ENCODE measurements at places on chromosomes 1 and 21.

- peak; percentile 29 for DNase-seq
Observed at GRCh38 chr1:119266386-119266785, 102.2 kb upstream of the HAO2 start.

DNA sequence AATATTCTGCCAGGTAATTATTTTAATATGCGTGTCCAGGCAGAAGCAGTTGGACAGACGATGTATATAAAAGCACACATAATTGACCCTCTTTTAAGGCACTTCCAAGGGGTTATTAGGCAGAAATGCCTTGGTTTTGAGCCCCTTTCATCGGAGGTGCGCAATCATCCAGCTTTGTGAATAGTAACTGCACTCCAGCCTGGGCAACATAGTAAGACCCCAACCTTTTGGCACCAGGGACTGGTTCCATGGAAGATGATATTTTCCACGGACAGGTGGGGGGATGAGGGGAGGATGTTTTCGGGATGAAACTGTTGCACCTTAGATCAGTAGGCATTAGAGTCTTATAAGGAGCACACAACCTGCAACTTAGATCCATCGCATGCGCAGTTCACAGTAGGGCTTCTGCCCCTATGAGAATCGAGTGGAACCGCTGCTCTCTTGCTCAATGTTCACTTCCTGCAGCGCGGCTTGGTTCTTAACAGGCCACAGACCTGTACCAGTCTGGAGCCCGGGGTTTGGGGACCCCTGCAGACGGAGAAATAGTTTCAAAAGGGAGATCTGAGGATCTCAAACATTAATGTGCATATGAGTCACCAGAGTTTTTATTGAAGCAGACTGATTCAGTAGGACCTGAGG lies 1.8 kb upstream of the MCOLN2 start:
- no peak for DNase-seq

DNA sequence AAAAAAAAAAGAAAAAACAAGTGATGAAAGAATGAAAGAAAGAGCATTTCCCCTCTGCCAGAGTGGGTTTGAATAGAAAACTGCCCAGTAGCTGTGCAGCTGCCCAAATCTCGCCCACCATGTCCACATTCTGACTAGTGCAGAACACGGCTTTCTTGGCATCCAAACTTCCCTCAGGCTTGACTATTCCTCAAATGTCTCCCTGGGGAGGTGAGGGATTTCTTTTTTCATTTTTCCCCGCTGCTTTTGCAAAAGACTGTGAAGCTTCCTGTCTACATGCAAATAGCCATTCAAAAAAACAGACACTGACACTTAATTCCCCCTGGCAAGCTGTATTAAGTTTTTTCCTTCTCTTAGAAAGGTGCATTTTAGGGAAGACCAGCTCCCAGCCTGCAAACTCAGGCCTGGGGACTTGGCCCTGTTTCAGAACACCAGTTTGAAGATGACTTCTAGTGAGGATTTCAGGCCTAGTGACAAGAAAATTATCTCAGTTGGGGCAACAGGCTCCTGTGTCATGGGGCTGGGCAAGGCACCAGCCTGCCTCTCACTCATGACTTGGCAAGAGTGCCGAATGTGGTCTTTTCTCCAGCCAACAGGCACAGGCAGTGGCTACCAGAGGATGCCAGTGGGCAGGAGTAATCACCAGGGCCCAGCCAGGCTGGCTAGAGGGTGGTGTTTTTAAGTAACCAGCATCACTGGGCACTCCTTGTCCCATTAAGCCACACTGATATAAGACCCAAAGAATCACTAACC lies 178.1 kb upstream of the NFIA start:
- no peak for DNase-seq

DNA sequence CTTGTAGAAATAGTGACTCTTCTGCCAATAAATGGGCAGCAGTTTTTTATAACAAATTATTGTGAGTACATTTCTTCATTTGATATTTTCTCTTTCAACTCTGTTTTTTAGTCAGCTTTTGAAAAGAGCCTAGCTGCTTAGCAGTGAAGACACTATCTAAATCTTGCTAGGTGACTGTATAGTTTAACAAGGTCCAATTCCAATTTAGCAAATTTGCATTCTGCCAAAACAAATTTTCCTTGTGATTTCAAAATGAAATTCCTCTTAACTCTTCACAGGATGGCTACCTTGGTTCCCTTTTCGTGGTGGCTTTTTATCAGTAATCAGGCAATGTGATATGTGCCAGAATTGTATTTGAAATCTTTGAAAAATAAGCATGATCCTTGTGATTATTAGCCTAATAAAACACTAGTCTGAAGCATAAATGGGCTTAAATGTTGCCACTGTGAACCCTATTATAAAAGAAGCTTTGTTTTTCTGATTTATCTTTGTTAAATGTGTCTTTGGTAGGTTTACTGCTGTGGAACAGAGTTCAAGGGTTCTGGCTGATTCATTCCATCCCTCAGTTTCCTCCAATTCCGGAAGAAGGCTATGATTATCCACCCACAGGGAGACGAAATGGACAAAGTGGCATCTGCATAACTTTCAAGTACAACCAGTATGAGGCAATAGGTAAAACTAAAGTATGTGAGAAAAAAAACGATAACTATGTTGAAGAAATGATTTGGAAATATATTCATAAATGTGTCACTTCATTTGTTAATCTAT lies 12.2 kb downstream of the DNASE2B start:
- DNase-seq: no peak

DNA sequence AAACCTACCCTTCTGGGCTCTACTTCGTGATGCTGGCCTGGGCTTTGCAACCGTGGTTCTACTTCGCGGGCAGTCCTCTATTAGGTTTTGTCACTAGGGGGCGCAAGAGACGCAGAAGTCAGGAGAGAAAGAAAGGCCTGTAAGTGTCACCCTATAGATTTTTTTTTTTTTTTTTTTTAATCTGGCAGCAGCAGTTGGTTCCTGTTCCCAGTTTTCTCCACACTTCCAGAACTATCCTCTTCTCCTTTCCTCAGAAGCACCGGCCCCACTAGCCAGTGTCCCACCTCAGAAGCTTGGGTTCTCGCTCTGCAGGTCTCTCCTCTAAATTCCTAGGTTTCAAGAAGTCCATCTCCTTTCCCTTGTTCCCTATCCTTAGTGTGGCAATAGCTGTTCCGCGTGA lies 9.1 kb upstream of the LCE2D start:
- DNase-seq: peak; percentile 5

- peak; percentile 34 for DNase-seq
Observed at GRCh38 chr1:148315071-148315811, 163.2 kb upstream of the NBPF11 start.

- DNase-seq: no peak
Observed at GRCh38 chr1:235513495-235514366, 9.5 kb upstream of the B3GALNT2 start.

DNA sequence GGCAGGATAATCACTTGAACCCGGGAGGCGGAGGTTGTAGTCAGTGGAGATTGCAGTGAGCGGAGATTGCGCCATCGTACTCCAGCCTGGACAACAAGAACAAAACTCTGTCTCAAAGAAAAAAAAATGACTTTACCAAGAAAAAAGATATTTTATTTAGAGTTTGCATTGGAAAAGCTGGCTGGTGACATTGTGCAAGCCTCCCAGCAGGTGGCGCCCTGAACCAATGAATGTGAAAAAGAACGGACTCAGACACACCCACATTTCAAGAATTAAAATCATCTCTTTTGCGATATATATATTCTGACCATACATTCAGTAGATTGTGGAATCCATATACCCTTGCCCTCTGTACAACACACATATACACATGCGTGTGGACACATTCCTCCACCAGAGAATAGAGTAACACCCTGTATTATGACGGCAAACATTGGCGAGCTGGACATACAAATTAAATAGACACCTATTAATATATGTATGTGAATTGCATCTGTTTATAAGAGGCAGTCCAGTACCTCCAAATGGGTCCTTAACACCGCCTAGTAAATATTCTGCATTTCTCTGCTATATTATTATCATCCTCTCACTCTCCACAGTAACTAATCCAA lies 39.0 kb upstream of the CADM3 start:
- DNase-seq: peak; percentile 12

- peak; percentile 89 for DNase-seq
Observed at GRCh38 chr1:185317034-185317885, at the start of gene IVNS1ABP. TSS of gene IVNS1ABP (minus strand) at chr1:185317243. CDS start at chr1:185309493, 7,750 bp downstream.

DNA sequence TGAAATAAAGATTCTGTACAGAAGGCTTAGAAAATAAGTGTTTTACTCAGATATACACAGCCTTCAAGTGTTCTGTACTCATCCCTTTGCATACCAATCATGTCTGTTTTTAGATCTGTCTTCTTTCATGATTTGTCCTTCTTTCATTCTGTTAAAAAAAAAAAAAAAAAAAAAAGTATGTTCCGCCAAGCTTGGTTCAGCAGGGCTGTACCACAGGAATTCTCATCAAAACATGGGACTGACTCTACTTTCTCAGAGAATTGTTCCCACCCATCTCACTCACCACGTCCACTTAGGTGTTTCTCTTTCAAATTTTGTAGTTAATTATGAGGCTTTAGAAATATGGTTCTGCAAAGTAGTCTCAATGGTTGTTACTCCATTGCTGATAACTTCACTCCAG lies 119.0 kb downstream of the AK5 start:
- DNase-seq: no peak

GRCh38 chr1:81799939-81800694 lies 617 bp upstream of the ADGRL2 start:
- no peak for DNase-seq

DNA sequence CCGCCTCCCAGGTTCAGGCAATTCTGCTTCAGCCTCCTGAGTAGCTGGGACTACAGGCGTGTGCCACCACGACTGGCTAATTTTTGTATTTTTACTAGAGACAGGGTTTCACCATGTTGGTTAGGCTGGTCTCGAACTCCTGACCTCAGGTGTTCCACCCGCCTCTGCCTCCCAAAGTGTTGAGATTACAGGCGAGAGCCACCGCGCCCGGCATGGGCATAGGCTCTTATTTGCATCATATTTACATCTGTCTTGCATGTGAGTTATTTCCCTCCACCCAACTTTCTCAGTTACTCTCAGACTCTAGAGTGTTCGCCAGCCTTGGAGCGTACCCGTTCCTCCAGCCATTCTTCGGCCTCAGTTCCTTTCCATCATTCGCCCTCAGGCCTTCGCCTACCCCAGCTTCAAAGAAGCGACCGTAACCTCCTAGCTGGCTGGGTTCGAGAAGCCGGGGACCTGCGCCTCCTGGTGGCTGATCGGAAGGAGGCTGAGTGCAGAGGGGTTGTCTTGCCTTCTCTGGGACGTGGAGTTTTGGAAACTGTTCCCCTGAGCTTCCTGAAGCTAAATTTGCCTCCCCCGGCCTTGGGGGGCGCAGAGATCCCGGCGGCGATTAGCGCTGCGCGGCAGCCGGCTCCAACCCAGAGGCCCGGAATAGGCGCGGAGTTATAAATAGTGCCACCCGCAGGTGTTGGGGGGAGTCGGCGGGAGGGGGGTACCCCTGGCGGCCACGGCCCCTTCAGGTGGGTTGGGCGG lies 3.6 kb upstream of the ZBTB7B start:
- no peak for DNase-seq

DNA sequence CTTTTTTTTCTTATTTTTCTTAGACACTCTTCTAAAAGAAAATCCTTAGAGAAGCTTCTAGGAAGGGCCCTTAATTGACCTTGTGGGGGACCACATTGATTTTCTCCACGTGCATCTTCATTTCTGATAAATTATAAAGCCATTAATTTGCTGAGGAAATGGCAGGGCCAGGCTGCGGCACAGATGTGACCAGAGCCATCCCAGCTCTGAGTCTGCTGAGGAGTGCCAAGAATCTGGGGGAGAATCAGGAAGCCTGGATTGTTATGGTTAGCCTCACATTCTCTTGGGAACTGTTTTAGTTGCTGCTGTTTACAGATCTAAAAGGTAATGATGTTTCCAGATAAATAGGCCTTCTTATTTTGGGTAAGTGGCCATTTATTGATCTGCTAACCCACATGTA lies 16.2 kb downstream of the PROX1 start:
- no peak for DNase-seq

GRCh38 chr21:17925000-17925610 lies 105.9 kb upstream of the C21orf91 start:
- peak; percentile 42 for DNase-seq

Measured in GM12864 (cell line).